HTR-8/SVneo (cell line): ENCODE measurements at places on chromosomes 13 and 19.

DNA sequence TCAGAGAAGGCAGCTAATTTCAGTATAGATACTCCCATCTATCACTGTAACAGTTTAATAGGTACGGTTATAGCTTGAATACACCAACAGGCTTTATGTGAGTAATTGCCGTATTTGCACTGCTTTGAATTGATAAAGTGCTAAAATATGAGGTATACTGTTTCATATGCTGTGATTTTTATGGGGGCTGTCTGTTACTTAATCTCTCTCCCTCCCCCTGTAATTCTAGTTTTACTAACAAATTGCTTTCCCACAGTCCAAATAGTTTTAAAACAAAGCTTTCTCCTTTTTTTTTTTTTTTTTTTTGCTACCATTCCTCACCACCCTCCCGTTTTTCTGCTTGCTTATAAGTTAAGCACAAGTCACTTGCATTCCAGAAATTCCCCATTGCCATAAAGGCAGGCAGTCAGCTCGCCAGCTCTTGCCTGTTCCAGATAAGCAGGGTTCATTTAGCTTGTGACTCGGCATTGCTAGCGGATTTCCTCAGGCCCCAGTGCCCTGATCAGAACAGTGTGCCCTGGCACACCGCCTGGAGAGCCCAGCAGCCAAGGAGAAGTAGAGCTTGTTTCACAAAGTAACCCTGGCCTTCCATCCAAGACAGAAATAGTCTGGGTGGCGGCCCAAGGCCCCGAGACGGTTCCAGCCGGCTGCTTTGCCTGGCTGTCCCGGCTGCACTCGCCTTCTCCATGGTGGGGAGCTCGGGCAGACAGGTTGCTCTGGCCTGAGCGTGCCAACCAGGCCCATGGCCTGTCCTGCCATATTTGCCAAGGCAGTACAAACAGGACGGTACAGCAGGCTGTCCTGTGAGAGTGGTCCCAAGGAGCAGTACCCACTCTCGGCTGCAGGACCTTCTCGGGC, 43.5 kb upstream of the NPAS1 start:
- peak; percentile 75 for DNase-seq

- no peak for DNase-seq
Observed at GRCh38 chr19:53960187-53960586, 2.5 kb upstream of the CACNG8 start.

DNA sequence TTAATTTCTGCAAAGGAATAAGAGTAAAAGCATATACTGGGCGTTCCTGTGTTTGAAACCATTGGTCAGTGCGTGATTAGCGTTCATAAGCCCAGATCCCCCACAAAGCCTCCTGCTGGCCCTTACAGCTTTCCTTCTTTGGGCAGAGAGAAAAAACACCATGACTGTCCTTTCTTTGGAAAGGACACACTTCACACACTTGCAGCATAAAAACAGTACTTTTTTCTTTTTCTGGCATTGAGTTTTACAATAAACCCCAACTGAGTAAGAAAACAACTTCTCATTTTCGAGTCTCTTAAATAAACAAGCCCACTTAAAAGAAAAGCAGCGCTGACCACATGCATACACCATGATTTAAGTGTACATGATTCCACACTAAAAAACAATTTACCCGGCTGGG, 35.8 kb downstream of the SMAD9 start:
- no peak for DNase-seq

GRCh38 chr19:34725400-34725799, 8.6 kb upstream of the ZNF181 start:
- no peak for DNase-seq

DNA sequence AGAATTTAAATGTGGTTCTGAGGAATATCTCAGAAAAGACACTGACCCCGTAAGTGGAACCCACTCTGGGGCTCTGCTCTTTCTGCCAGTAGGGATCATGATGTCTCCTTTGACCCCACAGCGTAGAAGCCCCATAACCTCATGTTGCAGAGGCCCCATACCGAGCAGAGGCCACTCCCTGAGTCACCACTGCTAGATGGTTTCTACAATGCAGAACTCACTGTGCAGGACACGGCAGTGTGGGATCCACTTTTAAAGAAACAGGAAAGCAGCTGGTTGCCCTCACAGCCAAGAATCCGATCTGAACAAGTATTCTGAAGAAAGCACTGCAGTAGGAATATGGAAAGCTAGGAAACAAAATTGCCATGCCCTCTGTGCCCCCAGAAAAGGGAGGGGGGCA, 4.2 kb downstream of the SLC7A1 start:
- no peak for DNase-seq

GRCh38 chr13:43493496-43494000, 293.2 kb downstream of the ENOX1 start:
- no peak for DNase-seq

GRCh38 chr19:31231237-31231636, 118.0 kb downstream of the TSHZ3 start:
- no peak for DNase-seq

GRCh38 chr13:51249255-51249654, 27.1 kb downstream of the FAM124A start:
- DNase-seq: no peak

DNA sequence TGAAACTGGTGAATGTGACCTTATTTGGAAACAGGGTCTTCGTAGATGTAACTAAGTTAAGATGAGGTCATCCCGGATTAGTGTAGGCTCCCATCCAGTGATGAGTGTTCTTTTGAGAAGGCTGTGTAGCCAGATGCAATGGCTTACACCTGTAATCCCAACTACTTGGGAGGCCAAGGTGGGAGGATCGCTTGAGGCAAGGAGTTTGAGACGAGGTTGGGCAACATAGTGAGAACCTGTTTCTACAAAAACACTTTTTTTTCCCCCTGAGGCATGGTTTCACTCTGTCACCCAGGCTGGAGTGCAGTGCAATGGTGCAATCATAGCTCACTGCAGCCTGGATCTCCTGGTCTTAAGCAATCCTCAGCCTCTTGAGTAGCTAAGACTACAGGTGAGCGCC, 36.4 kb downstream of the FBN3 start:
- DNase-seq: no peak

DNA sequence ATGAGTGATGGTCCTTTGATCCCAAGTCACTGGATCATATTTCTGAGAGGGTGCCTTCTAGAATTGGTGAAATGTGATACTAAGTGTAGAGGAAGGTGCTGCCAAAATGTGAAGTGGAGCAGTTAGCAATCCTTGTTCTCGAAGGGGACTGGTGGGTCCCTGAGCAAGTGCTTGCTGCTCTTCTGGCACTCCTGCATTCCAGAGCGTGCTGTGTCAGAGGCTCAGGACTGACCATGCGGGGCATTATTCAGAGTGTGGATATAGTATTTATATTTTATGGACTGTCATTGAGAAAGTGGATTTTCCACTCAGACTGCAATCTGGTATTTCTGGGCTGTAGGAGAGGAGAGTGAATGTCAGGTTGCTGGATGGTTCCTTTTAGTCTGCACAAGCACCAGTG, 152.6 kb upstream of the KL start:
- DNase-seq: no peak

GRCh38 chr13:79270859-79271258, 135.2 kb downstream of the RBM26 start:
- DNase-seq: no peak

GRCh38 chr19:29285878-29286277, 72.9 kb upstream of the UQCRFS1 start:
- DNase-seq: no peak

DNA sequence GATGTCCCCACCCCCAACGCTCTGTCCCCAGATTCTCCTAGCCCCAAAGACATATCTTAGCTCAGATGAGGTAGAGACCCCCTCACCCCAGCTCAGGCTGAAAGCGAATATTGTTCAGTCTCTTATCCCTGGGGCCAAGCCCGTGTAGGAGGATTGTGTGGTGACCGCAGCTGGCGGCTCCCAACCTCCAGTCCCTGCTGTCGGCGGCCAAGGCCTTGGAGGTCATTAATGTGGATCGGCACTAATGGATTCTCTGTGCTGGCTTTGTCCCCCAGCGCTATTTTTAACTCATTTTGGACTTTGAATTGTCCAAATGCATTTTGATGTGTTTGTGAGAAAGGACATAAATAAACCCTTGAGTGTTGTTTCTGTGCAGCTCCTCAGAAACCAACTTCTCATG, 124.2 kb downstream of the UQCRFS1 start:
- DNase-seq: no peak

DNA sequence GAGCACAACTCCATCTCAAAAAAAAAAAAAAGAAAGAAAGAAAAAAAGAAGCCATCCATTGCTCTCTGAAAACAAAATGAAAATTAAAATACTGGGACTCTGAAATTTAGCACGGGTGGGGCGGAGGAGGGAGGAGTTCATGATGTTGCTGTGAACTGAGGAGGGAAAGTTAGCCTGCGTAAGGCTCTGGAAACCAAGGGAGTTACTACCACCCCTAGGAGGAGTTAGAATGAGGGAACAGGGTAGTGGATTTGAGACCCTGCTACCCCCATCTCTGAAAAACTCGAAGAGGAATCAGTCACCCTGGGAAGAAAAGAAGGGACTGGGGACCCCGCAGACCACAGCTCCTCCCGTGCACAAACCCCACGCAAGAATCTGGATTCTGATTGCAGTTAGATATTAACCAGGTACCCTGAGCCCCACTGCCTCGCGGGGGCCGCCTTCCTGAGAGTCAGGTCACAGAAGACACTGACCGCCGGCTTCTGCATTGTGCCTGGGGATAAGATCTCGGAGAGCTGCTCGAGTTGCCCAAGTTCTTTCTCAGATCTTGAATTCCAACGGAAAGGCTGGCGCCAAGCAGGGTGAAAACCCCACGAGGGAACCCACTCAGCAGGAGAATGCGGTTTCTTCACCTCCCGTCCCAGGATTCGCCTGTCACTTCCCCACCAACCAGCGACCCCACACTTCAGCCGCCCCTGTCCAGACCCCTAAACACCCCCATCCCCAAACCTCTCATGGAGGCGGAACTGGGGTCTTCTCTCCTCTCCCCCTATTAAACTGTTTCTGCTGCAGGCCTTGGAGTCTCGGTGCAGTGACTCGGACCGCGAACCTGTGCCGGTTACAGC, 870 bp downstream of the ZNF442 start:
- DNase-seq: peak; percentile 34

- DNase-seq: no peak
Observed at GRCh38 chr19:3995607-3996006, 10.3 kb upstream of the EEF2 start.

DNA sequence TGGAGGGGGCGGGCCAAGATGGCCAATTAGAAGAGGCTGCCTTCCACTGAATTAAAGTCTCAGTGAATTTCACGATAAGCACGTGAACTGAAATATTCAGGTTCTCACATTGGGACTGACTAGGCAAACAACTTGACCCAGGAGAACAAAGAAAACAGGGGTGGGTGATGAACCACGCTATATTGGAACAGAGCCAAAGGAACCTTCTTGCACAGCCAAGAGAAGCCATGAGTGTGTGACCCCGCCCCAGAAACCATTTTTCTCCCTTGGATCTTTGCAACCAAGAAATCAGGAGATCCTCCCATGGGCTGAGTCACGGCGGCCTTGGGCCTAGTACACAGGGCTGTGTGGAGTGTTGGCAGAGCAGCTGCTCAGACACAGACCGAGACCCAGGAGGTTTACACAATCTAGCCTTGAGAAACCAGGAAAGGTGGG, 36.8 kb downstream of the ERICH4 start:
- no peak for DNase-seq

DNA sequence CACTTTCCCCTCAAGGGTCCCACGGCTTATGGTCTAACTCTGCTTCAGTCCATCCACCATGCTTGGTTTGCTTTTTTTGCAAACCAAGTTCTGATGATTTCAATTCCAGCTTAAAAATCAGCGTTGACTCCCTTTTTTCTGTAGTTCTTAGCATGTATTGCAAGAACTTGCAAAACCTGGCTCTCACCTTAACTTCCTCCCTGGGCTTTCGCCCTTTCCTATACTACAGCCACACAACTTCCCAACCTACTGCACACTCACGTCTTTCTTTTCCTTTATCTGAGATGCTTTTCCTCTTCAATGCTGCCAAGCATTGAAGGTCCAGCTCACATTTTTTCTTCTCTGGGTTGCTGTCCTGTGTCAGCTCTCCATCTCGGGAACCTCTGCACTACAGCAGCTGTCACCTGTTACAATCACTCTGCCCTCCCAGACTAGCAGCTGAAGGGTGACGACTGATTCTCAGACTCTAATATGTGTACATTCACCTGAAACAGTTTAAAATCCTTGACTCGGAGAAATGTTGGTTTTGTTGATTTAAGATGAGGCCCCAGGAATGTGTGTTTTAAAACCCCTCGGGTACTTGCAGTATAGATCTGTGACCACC, 143.7 kb downstream of the FREM2 start:
- no peak for DNase-seq

DNA sequence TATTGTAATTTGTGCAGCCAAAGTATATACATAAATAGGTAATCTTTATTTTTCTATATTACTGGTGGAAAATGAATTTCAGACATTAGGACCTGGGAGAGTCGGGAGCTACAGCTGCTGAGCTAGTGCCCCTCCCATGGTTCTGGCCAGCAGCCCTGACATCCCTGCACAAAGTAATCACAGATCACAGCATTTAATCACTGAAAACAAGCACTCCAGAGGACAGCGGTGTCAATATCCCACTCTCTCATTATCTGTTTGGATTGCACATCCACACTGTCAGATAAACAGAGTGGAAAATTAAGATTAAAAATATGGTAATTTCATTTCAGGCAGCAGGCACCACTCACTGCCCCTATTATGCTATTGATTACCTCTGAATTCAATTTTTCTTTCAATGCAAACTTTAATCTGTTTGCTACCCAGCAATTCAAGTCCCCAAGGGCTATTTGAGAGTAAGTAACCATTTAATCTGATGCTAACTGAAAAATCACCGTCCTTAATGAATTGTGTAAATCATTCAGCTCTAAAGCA, 254.1 kb upstream of the SOX21 start:
- DNase-seq: no peak

DNA sequence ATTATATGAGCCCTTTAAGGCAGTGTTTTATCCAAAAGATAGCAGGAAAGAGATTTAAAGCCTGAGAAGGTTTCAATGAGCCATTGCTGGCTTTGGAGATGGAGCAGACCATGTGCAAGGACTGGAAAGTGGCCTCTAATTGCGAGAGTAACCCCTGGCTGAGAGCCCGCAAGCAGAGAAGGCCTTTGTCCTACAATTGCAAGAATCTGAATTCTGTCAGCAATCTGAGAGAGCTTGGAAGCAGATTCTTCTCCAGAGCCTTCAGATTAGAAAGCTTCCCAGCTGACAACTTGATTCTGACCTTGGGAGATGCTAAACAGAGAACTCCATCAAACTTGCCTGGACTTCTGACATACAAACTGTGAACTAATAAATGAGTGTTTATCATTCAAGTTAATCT, 528.7 kb upstream of the KLF12 start:
- DNase-seq: no peak

- no peak for DNase-seq
Observed at GRCh38 chr19:14118165-14119051, 846 bp upstream of the PRKACA start.

DNA sequence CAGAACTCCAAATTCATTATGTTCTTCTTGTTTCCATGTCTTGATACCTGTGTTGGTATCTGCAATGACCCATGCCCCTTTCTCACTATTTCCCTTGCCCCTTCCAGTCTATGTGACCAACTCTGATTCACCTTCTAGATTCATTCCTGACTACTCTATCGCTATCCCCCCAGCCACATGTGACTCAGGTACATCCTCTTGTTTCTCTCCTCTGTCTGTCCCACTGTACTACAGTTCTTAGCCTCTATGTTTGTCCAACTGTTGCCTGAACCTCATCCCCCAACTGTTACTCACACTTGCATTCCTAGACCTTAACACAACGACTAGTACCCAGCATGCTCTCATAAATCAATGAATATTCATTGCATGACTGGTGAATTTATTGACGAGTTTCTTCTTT, 10.0 kb upstream of the FLT3 start:
- DNase-seq: no peak
